ENCODE measurements at places on chromosomes 16 and 17. TPM values are rescaled to one million over a fixed set of nuclear protein-coding genes. Genes with fewer than 3 reads are reported as not detected.

DNA sequence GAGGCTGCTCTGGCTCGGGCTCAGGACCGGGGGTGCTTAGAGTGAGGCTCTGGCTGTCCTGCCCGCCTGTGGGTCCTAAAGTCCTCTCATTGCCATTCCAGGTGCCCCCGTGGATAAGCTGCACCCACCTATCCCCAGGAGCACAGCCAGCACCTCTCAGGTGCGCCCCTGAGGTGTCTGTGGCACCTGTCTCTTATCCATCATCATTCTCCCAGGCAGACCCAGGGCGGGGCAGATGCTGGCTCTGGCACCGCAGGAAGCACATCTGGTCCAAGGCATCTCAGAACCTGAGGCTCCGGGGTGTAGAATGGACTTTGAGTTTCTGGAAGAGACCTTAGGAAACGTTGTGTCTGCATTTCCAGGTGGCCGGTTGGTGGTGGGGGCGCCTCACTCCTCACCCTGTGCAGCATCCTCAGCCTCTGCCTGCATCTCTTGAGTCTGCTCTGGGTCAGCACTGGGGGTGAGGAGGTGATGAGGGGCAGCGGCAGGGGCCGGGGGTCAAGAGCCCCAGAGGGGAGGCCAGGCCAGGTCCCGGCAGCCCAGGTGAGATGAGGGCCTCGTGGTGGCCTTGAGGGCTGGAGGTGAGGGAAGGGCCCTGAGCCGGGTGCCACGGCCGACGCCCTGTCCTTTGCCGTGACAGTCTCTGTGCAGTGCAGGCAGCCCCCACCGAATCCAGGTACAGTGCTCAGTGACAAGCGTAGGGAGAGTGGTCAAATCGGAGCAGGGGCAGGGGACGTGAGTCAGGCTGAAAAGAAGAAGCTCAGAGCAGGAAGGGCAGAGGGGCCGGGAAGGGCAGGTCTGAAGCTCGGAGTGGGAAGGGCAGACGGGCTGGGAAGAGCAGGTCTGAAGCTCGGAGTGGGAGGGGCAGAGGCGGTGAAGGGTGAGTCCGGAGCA, 173.5 kb downstream of the NPIPB11 start:
- H3K4me3 ChIP-seq = no peak overlapping the region
- H3K36me3 ChIP-seq = no peaks in the 10 kb centered on the region
- DNase-seq = no peak
- no peaks in the 10 kb centered on the region for H3K27me3 ChIP-seq
- peaks cover 16% of the 10 kb centered on the region for H3K4me1 ChIP-seq

DNA sequence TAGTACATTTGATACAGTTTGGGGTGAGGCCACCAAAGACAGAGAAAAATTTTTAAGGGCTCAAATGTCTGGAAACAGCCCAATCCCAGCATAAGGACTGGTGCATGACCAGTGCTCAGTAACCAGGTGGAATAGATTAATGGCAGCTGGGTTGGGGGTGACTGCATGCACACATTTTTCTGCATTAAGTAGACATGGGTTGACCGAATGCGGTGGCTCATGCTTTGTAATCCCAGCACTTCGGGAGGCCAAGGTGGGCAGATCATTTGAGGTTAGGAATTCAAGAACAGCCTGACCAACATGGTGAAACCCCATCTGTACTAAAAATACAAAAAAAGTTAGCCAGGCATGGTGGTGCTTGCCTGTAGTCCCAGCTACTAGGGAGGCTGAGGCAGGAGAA, 121.1 kb upstream of the HSBP1 start:
- no peak for DNase-seq
- no peaks in the 10 kb centered on the region for H3K36me3 ChIP-seq
- H3K27ac ChIP-seq = no peak overlapping the region
- H3K4me3 ChIP-seq = no peak overlapping the region

- no peaks in the 10 kb centered on the region for H3K4me1 ChIP-seq
- H3K27me3 ChIP-seq = no peaks in the 10 kb centered on the region
- no peak for DNase-seq
- no peaks in the 10 kb centered on the region for H3K36me3 ChIP-seq
Observed at GRCh38 chr17:61784510-61784909, 78.8 kb downstream of the BRIP1 start.

DNA sequence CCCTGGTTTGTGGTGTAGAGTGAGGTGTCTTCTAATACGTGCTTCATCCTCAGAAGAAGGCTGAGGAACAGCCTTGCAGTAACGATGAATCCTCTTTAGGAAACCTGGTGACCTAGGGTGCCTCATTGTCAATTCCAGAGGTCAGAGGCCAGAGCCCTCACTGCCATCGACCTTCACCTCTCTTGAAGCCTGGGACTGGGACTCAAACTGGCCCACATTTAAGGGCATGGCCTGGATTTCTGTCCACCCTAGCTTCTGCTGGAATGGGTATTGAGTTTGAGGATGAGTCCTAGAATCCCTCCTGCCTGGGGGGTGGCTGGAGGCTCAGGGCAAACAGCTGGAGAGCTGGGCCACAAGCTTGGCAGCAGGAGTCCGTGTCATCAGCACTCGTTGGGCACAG, 38.6 kb downstream of the ELAC2 start:
- no peak overlapping the region for H3K4me3 ChIP-seq
- H3K4me1 ChIP-seq = no peaks in the 10 kb centered on the region
- no peaks in the 10 kb centered on the region for H3K36me3 ChIP-seq
- H3K27ac ChIP-seq = no peak overlapping the region
- no peak for DNase-seq

The ZNF624 gene
- 5.3 TPM for polyA plus RNA-seq

- peaks cover 28% of the 10 kb centered on the region for H3K36me3 ChIP-seq
- no peak overlapping the region for H3K27ac ChIP-seq
- H3K4me1 ChIP-seq = peaks cover 3% of the 10 kb centered on the region
- no peak overlapping the region for H3K4me3 ChIP-seq
- no peaks in the 10 kb centered on the region for H3K27me3 ChIP-seq
Observed at GRCh38 chr17:39271546-39271945, 45.8 kb upstream of the STAC2 start.

DNA sequence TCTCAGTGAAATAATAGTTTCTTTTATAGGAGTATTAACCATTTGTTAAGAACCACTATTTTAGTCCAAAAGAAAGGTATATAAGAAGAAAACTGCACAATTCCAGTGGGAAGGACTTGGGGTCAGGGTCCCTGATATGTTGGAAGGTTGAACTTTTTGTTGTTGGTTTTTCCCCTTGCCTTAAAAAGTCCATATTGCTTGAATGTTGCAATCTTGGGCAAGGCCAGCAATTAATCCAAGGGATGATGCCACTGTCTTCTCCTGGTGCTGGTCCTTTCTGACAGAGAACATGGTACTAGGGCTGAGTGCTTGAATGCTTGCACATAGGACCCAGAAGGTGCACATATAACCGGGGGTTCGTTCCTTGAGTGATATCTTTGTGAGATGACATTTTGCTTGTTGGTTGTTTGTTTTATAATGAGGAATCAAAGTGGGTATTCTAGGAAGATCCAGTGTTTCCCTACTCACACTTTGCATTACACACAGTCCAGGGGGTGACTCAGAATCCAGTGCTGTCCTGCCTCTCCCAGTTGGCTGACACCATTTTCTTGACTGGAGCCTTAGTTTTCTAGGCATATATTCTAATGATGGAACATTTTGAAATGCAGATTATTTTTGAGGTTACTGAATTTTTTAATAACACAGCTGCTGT, 54.9 kb downstream of the SIAH1 start:
- no peak for DNase-seq
- no peaks in the 10 kb centered on the region for H3K27me3 ChIP-seq
- H3K27ac ChIP-seq = no peak overlapping the region
- H3K4me3 ChIP-seq = no peak overlapping the region
- H3K4me1 ChIP-seq = no peaks in the 10 kb centered on the region
- peaks cover 23% of the 10 kb centered on the region for H3K36me3 ChIP-seq

DNA sequence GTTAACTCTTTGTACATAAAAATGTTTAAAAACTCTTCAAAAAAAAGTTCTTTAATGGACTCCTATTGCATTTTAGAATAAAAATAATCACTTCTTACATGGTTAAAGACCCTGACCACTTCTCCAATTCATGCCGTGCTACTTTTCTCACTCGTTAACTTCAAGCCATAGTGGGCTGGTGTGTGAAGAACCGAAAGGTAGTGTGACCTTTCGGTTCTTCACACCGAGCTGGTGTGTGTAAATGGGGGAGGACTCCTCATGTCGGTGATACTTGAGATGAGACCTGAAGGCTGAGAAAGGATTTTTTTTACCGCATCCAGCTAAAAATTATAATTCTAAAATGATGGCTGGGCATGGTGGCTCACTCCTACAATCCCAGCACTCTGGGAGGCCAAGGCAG, 22.1 kb downstream of the RFFL start:
- H3K4me1 ChIP-seq = peaks cover 21% of the 10 kb centered on the region
- no peak for DNase-seq
- no peaks in the 10 kb centered on the region for H3K27me3 ChIP-seq
- H3K36me3 ChIP-seq = peaks cover 2% of the 10 kb centered on the region
- no peak overlapping the region for H3K27ac ChIP-seq

GRCh38 chr17:78524870-78525510, 52.2 kb downstream of the DNAH17 start:
- H3K4me1 ChIP-seq = peaks cover 5% of the 10 kb centered on the region
- no peak for DNase-seq
- no peak overlapping the region for H3K4me3 ChIP-seq

The LPO gene
- 0.37 TPM for polyA plus RNA-seq

GRCh38 chr17:2825253-2825970, 29.2 kb downstream of the RAP1GAP2 start:
- H3K4me1 ChIP-seq = no peaks in the 10 kb centered on the region
- no peak overlapping the region for H3K27ac ChIP-seq
- H3K4me3 ChIP-seq = no peak overlapping the region
- H3K27me3 ChIP-seq = no peaks in the 10 kb centered on the region

GRCh38 chr17:30203471-30203981, 32.0 kb downstream of the SLC6A4 start:
- H3K36me3 ChIP-seq = peaks cover 8% of the 10 kb centered on the region
- no peak overlapping the region for H3K4me3 ChIP-seq
- H3K27me3 ChIP-seq = no peaks in the 10 kb centered on the region

The CIAPIN1 gene
- polyA plus RNA-seq = 52.8 TPM

The TVP23C gene
- polyA plus RNA-seq = 13.4 TPM

The PRSS27 gene
- polyA plus RNA-seq = 1.3 TPM

The TBX21 gene
- 0.28 TPM for polyA plus RNA-seq

GRCh38 chr16:79542237-79542774, 58.2 kb downstream of the MAF start:
- H3K27ac ChIP-seq = no peak overlapping the region
- H3K27me3 ChIP-seq = peaks cover 4% of the 10 kb centered on the region
- H3K36me3 ChIP-seq = no peaks in the 10 kb centered on the region
- H3K4me1 ChIP-seq = no peaks in the 10 kb centered on the region
- H3K4me3 ChIP-seq = no peak overlapping the region
- DNase-seq = no peak

DNA sequence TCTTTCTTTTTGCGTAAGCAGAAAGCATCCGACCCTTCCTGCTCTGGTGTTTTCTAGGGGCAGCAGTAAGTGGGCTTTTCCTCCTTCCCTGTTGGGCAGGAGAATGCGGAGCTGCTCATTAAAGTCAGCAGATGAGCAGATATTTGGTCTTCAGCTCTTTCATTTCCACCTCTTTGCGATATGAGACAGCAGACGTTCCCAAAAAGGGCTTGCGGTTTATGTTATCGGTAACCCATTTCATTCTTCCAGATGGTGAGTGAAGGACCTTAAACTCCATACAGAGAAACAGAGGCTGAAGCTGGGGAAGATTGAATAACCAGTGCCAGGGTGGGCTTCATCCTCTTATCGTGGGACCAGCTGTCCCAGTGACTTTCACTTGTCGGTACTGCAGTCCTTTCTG, 40.7 kb downstream of the KSR1 start:
- H3K27ac ChIP-seq = peak overlapping the region; percentile 90
- no peak overlapping the region for H3K4me3 ChIP-seq
- H3K4me1 ChIP-seq = peaks cover 44% of the 10 kb centered on the region
- no peaks in the 10 kb centered on the region for H3K27me3 ChIP-seq
- no peaks in the 10 kb centered on the region for H3K36me3 ChIP-seq
- no peak for DNase-seq

- peak overlapping the region; percentile 56 for H3K27ac ChIP-seq
- no peak for DNase-seq
- peak overlapping the region; percentile 86 for H3K4me3 ChIP-seq
- peaks cover 10% of the 10 kb centered on the region for H3K4me1 ChIP-seq
- peaks cover 20% of the 10 kb centered on the region for H3K36me3 ChIP-seq
Observed at GRCh38 chr17:81666092-81666341, 388 bp downstream of the OXLD1 start.

- peaks cover 16% of the 10 kb centered on the region for H3K4me1 ChIP-seq
- peaks cover 24% of the 10 kb centered on the region for H3K27me3 ChIP-seq
- H3K27ac ChIP-seq = peak overlapping the region; percentile 66
- no peaks in the 10 kb centered on the region for H3K36me3 ChIP-seq
- H3K4me3 ChIP-seq = no peak overlapping the region
Observed at GRCh38 chr16:58495521-58496331, 4.2 kb upstream of the NDRG4 start.

DNA sequence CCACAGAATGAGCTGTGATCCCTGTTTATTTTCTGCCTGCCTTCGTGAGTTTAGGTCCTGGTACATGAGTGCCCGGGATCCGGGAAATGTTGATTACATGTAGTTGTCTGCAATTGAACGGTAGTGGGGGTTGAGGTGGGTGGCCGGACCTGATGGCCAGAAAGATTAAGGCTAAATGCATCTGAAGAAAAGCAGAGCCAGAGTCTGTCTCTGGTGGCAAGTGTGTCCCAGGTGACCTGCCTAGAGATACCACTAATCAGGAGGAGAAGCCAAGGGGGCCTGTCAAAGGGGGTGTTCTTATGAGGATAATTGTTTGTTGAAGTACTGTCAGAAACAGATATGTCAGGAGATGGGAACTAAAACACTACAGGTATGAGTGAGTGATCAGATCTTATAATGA, 154.0 kb upstream of the ASIC2 start:
- H3K27ac ChIP-seq = no peak overlapping the region
- no peak overlapping the region for H3K4me3 ChIP-seq
- no peaks in the 10 kb centered on the region for H3K4me1 ChIP-seq
- DNase-seq = peak; percentile 16
- no peaks in the 10 kb centered on the region for H3K27me3 ChIP-seq

The APRT gene
- polyA plus RNA-seq = 117 TPM

- no peaks in the 10 kb centered on the region for H3K4me1 ChIP-seq
- no peak for DNase-seq
- H3K36me3 ChIP-seq = peaks cover 88% of the 10 kb centered on the region
- no peaks in the 10 kb centered on the region for H3K27me3 ChIP-seq
Observed at GRCh38 chr16:22327446-22327775, 30.2 kb downstream of the POLR3E start.

- DNase-seq = no peak
- peaks cover 5% of the 10 kb centered on the region for H3K27me3 ChIP-seq
- H3K4me1 ChIP-seq = no peaks in the 10 kb centered on the region
- no peaks in the 10 kb centered on the region for H3K36me3 ChIP-seq
Observed at GRCh38 chr16:19959736-19960135, 75.1 kb upstream of the GPRC5B start.

All from large intestine (tissue), 12 donors.